ENCODE measurements at places on chromosomes 13 and 19.

- DNase-seq: no peak
Observed at GRCh38 chr13:35191883-35192282, 249.8 kb downstream of the NBEA start.

DNA sequence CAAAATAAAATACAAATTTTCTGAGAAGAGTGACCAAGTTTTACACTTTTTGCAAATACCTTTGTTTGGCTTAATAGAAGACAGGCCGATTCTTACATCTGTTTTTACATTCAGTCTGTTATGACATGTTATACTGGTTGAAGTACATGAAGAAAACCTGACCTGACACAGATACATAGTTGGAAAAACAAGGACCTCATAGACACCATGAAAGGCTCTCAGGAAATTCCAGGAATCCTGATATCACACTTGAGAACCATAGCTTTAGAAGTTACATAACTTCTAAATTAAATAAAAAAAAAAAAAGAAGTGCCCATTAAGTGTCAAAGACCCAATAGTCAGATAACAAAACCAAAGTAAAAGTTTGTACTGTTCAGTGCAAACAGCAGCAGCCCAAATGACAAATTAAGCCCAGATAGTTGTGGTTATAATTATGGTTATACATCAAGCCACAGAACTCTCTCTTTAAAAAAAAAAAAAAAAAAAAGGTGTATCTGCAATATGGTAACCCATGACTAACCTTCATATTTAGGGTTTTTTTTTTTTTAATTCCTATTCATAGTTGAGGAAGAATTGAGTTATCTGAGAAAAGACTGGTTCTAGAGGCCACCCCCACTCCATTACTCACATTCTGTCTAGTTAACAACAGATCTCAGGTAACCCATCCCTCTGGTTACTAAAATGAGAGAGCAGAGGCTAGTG, 19.8 kb downstream of the RBM26 start:
- no peak for DNase-seq

GRCh38 chr19:30053558-30053957, 111.5 kb downstream of the URI1 start:
- no peak for DNase-seq

DNA sequence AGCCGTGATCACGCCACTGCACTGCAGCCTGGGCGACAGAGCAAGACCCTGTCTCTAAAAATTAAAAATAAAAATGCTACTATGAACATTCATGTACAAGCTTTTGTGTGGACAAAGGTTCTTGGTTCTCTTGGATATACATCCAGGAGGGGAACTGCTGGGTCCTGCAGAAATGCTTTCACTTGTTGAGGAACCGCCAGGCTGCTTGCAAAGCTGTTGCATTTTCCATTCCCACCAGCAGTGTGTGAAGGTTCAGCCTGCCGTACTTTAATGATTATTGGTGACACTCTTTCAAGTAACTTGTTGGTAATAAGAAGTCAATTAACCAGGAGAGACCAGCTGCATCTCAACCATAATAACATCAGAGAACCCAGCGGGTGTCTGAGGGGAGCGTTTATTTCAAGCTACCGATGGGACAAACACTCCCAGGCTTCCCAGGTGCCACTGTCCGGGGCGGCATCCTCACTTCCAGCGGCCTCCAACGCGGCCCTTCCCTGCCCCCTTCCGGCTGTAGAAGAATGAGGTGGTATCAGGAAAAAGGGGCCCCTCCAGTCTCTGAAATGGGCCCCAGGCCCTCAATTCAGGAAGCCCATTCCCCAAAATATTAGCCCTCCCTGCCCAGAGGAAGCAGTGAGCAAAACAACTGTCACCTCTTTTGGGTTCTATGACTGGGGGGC, 15.2 kb upstream of the PPP1R12C start:
- DNase-seq: no peak

- DNase-seq: no peak
Observed at GRCh38 chr13:29065142-29065541, 245.0 kb downstream of the MTUS2 start.

Data from stimulated activated CD8-positive, alpha-beta memory T cell treated with anti-CD3 and anti-CD28 coated beads, Interleukin-4, amount 100 ng/mL, for 4 hours (primary cell).